ENCODE measurements at places on chromosomes 1 and 21. TPM values are rescaled to one million over a fixed set of nuclear protein-coding genes. Genes with fewer than 3 reads are reported as not detected.

- H3K27me3 ChIP-seq = no peaks in the 10 kb centered on the region
- no peak for DNase-seq
- H3K36me3 ChIP-seq = no peaks in the 10 kb centered on the region
Measured at GRCh38 chr1:215005078-215005477, 77.5 kb upstream of the KCNK2 start.

The EXTL1 gene
- 0.10 TPM for total RNA-seq

The SLC9C2 gene
- total RNA-seq = not detected

The ANKRD35 gene
- not detected for total RNA-seq

GRCh38 chr1:93702111-93702827 is 20.6 kb upstream of the BCAR3 start:
- no peaks in the 10 kb centered on the region for H3K27me3 ChIP-seq
- no peak overlapping the region for H3K4me3 ChIP-seq
- no peak for DNase-seq
- H3K27ac ChIP-seq = peak overlapping the region; percentile 72
- no peaks in the 10 kb centered on the region for H3K36me3 ChIP-seq
- peaks cover 15% of the 10 kb centered on the region for H3K4me1 ChIP-seq

GRCh38 chr1:36182734-36183133 is 26.8 kb downstream of the MAP7D1 start:
- H3K27me3 ChIP-seq = no peaks in the 10 kb centered on the region
- H3K4me1 ChIP-seq = peaks cover 10% of the 10 kb centered on the region
- DNase-seq = no peak

The REN gene
- not detected for total RNA-seq

GRCh38 chr1:234656944-234657654 is 47.1 kb upstream of the IRF2BP2 start:
- H3K36me3 ChIP-seq = no peaks in the 10 kb centered on the region
- H3K27me3 ChIP-seq = no peaks in the 10 kb centered on the region
- DNase-seq = peak; percentile 98
- peaks cover 58% of the 10 kb centered on the region for H3K4me1 ChIP-seq

The HMCN1 gene
- total RNA-seq = 0.23 TPM

- H3K27me3 ChIP-seq = no peaks in the 10 kb centered on the region
- no peak overlapping the region for H3K4me3 ChIP-seq
- no peaks in the 10 kb centered on the region for H3K4me1 ChIP-seq
- DNase-seq = no peak
Measured at GRCh38 chr1:198423673-198424072, 116.8 kb downstream of the ATP6V1G3 start.

DNA sequence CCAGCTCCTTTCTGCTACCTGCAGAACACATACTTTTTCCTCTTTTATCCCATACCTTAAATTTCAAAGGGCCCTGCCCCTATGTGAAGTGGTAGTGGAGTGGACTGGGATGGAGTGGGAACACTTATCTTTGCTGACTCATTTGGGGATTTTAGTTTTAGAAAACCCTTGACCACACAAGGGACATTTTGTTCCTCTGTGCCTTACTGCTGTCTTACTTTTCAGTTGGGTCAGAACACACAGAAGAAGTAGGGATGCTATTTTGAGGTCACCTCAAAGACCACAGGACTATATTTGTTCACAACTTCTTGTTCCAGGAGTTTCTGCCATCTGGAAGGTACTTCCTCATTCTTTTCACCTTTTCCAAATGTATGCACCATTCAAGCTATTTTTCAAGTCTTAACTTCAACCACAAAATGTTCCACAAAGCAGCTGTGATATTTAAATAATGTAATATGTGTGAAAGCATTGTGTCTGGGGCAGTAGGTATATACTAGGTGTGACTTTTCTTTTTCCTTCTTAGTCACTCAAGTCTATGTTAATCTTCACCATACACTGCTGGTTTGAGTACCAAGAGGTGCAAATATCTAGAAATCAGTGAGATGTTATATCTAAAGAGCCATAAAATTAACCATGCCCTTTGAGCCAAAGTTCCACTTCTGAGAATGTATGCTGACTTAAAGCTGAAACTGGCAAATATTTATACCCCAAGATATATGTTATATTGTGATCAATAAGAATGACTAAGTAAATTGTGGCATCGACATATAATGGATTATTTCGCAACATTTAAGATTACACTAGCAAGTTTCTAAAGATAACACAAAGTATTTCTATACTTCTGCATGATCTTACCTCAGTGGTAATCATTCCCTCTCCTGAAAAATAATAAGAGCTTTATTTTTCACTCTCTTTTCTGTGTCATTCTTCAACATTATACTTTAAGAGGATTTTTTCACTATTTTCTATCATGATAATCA is 308.5 kb downstream of the MRPL39 start:
- no peaks in the 10 kb centered on the region for H3K4me1 ChIP-seq
- no peaks in the 10 kb centered on the region for H3K36me3 ChIP-seq
- no peak overlapping the region for H3K27ac ChIP-seq
- no peak for DNase-seq
- no peak overlapping the region for H3K4me3 ChIP-seq
- no peaks in the 10 kb centered on the region for H3K27me3 ChIP-seq

DNA sequence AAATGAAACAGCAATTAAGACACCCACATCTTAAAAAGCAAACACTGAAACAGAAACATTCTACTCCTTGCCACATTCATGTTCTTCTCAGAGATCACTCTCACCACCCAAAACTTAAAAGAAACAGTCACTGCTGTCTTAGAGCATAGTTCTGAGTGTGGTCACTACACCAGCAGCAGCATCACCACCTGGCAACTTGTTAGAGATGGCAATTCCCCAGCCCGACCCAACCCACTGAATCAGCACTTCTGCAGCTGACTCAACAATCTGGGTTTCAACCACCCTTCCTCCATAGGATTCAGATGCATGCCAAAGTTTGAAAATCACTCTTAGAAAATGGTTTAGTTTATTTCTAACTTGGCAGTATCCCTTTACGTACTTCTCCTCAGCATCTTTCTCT is 126.1 kb downstream of the CDC42BPA start:
- no peaks in the 10 kb centered on the region for H3K27me3 ChIP-seq
- no peak overlapping the region for H3K27ac ChIP-seq
- H3K36me3 ChIP-seq = no peaks in the 10 kb centered on the region
- peak; percentile 7 for DNase-seq
- H3K4me3 ChIP-seq = no peak overlapping the region

- H3K4me3 ChIP-seq = no peak overlapping the region
- H3K27me3 ChIP-seq = no peaks in the 10 kb centered on the region
- H3K27ac ChIP-seq = no peak overlapping the region
- no peaks in the 10 kb centered on the region for H3K4me1 ChIP-seq
Measured at GRCh38 chr1:47572731-47573430, 135.0 kb downstream of the FOXD2 start.

The SPRR1A gene
- not detected for total RNA-seq

GRCh38 chr1:26225033-26225831 is 8.8 kb upstream of the CEP85 start:
- H3K27me3 ChIP-seq = no peaks in the 10 kb centered on the region
- peak overlapping the region; percentile 19 for H3K4me3 ChIP-seq
- no peak overlapping the region for H3K27ac ChIP-seq
- no peak for DNase-seq

The RPTN gene
- not detected for total RNA-seq

DNA sequence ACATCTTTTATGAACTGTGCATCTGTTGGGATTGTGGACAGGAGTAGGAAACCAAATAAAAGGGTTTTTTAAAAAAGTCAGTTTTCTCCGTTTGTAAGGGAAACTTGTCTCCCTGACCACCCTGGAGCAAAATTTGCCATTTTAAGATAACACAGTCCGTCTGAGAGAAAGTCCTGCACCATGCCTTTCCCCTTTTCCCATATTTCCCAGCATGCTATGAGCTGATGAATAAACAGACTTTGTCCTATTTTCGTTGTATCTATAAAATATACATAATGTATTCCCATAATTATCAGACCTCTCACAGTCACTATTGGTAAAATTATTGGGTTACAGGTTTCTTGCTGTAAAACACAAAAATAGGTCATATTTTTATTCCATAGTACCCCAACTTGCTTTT is 1.7 kb upstream of the AKT3 start:
- H3K27ac ChIP-seq = no peak overlapping the region
- H3K27me3 ChIP-seq = peaks cover 31% of the 10 kb centered on the region
- no peaks in the 10 kb centered on the region for H3K36me3 ChIP-seq
- DNase-seq = no peak

The RSPH1 gene
- total RNA-seq = 0.46 TPM

- no peaks in the 10 kb centered on the region for H3K27me3 ChIP-seq
- no peak overlapping the region for H3K4me3 ChIP-seq
- peaks cover 49% of the 10 kb centered on the region for H3K4me1 ChIP-seq
- no peaks in the 10 kb centered on the region for H3K36me3 ChIP-seq
- no peak for DNase-seq
Measured at GRCh38 chr1:47684964-47685762, 247.3 kb downstream of the FOXD2 start.

DNA sequence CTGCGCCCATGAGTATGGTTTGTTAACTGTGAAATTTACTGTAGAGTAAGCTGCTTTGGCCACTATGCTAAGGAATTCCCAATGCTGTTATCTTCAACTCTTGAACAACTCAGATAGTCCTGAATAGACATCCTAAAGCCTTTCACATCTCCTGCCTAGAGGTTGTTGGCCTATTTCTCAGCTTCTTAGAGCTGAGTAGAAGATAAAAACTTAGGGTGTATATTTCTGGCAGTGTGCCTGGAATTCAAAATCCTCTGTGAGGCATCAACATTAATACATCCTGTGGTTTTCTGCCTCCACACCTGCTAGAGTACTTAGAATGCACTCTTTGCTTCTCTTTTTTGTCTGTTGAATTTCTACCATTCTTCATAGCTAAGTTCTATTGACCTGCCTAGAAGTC is 45.8 kb upstream of the RC3H1 start:
- no peaks in the 10 kb centered on the region for H3K27me3 ChIP-seq
- H3K4me1 ChIP-seq = no peaks in the 10 kb centered on the region
- no peak overlapping the region for H3K27ac ChIP-seq
- H3K36me3 ChIP-seq = no peaks in the 10 kb centered on the region
- DNase-seq = no peak

DNA sequence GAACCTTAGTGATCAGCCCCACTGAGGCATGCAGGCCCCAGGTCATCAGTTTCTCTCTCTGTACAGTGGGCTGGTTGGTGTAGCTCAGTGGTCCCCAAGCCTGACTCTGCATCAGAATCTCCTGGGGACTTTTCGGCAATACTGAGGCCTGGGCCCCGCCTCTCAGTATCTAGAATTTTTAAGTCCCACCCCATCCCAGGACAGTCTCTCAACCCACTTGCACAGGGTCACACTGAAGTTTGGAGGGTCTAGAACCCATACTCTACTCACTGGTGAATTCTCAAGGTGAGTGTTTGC is 216.4 kb downstream of the MATN1 start:
- H3K36me3 ChIP-seq = no peaks in the 10 kb centered on the region
- no peaks in the 10 kb centered on the region for H3K27me3 ChIP-seq
- no peak for DNase-seq
- no peak overlapping the region for H3K4me3 ChIP-seq

- no peak for DNase-seq
- H3K36me3 ChIP-seq = peaks cover 44% of the 10 kb centered on the region
- H3K27ac ChIP-seq = no peak overlapping the region
- no peak overlapping the region for H3K4me3 ChIP-seq
Measured at GRCh38 chr1:47298025-47298699, 15.8 kb downstream of the STIL start.

DNA sequence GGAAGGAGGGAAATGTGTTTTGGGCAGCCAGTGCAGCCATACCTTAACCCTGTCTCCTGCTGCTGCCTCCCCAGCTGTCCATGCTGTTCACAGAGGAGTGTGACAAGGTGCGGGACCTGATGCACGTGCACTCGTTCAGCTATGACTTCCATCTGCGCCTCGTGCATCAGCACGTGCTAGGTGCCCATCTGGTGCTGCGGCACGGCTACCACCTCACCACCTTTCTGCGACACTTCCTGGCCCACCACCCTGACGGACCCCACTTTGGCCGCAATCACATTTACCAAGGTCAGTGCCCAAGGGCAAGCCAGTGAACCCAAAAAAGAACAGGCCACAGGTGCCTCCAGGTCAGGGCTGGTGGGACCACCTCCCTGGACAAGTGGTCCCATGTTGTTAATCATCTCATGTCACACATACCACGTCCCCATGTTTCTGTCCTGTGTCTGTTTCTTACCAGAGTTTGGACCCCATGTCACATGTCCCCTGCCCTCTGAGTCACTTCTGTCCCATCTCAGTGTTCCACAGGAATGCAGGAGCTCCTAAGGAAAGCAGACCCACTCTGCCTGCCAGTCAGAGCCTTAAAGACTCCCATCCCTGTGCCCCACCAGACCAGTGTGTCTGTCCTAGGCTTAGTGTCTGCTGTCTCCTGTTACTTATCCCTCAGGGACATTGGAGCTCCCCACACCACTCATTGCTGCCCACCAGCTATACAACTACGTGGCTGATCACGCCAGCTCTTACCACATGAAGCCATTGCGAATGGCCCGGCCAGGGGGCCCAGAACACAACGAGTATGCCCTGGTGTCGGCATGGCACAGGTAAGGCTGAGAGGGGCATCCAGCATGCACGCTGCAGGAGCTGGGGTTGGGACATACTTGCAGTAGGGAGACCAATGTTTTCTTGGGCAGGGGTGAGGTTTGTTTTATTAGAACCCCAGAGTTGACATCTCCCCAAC is 6.6 kb downstream of the HYI start:
- no peak overlapping the region for H3K27ac ChIP-seq
- H3K4me1 ChIP-seq = no peaks in the 10 kb centered on the region
- no peak overlapping the region for H3K4me3 ChIP-seq
- H3K27me3 ChIP-seq = no peaks in the 10 kb centered on the region

DNA sequence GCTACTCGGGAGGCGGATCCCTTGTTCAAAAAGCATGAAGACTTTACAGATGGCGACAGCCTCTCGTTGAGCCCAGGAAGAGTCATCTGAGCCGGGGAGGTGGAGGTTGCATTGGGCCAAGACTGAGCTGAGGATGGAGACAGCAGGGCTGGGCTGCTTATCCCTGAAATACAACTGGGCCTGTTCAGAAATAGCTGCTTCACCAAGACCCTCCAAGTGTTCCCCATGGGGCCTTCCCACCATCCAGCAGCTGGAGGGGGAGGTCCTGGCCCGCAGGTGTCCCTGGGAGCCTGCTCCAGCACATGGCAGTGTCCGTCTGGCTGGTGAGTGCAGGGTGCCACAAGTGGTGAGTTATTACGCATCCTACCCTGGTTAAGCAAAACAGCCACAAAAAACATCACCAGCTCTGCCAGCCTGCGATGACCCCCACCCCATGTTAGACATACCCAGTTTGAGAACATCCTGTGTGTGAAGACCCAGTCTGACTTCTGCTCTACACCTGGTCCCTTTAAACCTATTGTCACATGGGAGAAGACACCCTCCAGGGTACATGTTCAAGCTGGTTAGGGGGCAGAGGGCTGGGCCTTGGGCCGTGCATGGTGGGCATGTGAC is 93.1 kb upstream of the TMPRSS2 start:
- DNase-seq = no peak
- H3K27me3 ChIP-seq = no peaks in the 10 kb centered on the region
- peaks cover 32% of the 10 kb centered on the region for H3K4me1 ChIP-seq
- no peak overlapping the region for H3K4me3 ChIP-seq

GRCh38 chr1:27038020-27038419 is 25.4 kb upstream of the TENT5B start:
- no peaks in the 10 kb centered on the region for H3K4me1 ChIP-seq
- DNase-seq = no peak
- H3K27me3 ChIP-seq = no peaks in the 10 kb centered on the region
- no peak overlapping the region for H3K27ac ChIP-seq

GRCh38 chr1:205430696-205431305 is 8.9 kb upstream of the LEMD1 start:
- H3K27ac ChIP-seq = no peak overlapping the region
- DNase-seq = peak; percentile 20
- H3K4me1 ChIP-seq = peaks cover 4% of the 10 kb centered on the region
- no peaks in the 10 kb centered on the region for H3K36me3 ChIP-seq
- H3K4me3 ChIP-seq = peak overlapping the region; percentile 48

GRCh38 chr1:19903621-19904020 is 19.8 kb downstream of the PLA2G2E start:
- no peaks in the 10 kb centered on the region for H3K27me3 ChIP-seq
- DNase-seq = no peak
- no peak overlapping the region for H3K27ac ChIP-seq
- no peaks in the 10 kb centered on the region for H3K4me1 ChIP-seq
- H3K36me3 ChIP-seq = peaks cover 27% of the 10 kb centered on the region
